ENCODE measurements at places on chromosomes 13 and 19. TPM values are rescaled to one million over a fixed set of nuclear protein-coding genes. Genes with fewer than 3 reads are reported as not detected.

MATK gene
- not detected for polyA plus RNA-seq

HSD17B14 gene
- polyA plus RNA-seq = 7.4 TPM

FXYD3 gene
- polyA plus RNA-seq = not detected

DNA sequence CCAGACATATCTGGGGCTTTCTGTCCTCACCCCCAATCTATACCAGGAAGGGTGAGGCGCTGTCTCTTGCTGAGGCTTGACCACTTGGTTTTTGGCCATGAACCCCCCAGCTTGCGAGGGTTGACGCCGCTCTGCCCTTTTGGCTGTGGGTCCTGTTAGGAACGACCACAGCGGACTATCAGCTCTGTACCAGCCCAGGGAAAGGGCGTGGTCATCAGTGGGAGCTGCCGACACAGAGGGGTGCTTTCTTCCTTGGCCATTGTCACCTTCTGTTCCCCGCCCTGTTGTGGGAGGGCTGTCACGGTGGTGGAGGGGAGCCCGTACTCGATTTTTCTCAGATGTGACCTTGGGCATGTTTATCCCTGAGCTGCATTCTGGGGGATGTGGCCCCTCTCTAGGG lies 5.7 kb downstream of the DCAF15 start:
- no peak for DNase-seq

- no peak for DNase-seq
Measured at GRCh38 chr19:27843861-27844260, 1369.1 kb downstream of the UQCRFS1 start.

DNA sequence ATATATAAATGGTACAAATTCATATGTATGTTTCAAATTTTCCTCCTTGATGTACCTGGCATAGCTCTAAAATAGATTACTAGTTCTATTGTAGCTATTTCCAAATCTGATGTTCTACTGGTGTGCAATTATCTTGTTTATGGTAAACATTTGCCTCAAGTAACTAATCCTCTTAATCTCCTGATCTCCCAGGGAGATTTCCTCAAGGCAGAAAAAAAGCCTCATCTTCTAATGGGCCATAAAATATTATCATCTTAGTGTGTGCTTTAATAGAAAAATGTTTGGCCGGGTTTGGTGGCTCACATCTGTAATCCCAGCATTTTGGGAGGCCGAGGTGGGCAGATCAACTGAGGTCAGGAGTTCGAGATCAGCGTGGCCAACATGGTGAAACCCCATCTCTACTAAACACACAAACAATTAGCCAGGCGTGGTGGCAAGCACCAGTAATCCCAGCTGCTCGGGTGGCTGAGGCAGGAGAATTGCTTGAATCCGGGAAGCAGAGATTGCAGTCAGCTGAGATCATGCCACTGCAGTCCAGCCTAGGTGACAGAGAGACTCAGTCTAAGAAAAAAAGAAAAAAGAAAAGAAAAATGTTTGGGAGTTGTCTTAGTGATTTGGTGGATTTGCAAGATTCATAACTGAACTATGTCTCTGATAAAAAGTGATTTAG lies 498.9 kb upstream of the SLITRK5 start:
- DNase-seq = no peak

GRCh38 chr13:51552027-51552426 lies 32.2 kb upstream of the WDFY2 start:
- no peak for DNase-seq

DNA sequence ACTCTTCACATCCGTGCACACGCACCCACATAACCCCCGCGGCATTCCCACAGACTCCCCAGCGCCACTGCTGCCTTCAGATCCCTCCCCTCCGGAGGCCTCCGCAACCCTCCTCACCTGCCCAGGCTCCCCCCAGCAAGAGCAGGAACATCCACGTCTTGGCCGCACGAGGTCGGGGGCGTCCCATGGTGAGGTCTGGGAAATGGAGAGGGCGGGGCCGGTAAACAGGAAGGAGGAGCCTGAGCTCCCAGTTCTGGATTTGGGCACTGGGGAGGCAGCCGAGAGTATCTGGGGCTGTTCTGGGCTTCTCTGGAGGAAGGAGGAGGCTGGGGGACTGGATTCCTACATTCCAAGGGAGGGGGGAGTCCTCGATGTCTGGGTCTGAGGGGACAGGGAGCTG lies 423 bp downstream of the KLK8 start:
- no peak for DNase-seq

- no peak for DNase-seq
Measured at GRCh38 chr13:24887759-24888158, 123.8 kb downstream of the RNF17 start.

Data from BJ (cell line).